ENCODE measurements at places on chromosomes 11 and 22. TPM values are rescaled to one million over a fixed set of nuclear protein-coding genes. Genes with fewer than 3 reads are reported as not detected.

The PLAAT3 gene
- 10.3 TPM for total RNA-seq

The PLA2G6 gene
- 69.5 TPM for total RNA-seq

The MALAT1 gene
- 8,888 TPM for total RNA-seq

The OR8D4 gene
- total RNA-seq, result not detected

The ABTB2 gene
- total RNA-seq, result 1.8 TPM

The MGAT3 gene
- total RNA-seq, result not detected

The YPEL4 gene
- 0.73 TPM for total RNA-seq

The RHOD gene
- 0.87 TPM for total RNA-seq

The CBLIF gene
- total RNA-seq, result not detected

The ILK gene
- 89.2 TPM for total RNA-seq

The OR10D3 gene
- not detected for total RNA-seq

The SCN4B gene
- total RNA-seq, result 0.22 TPM

The CCDC116 gene
- 0.27 TPM for total RNA-seq

- DNase-seq, result peak; percentile 19
- H3K4me1 ChIP-seq, result peaks cover 2% of the 10 kb centered on the region
- H3K4me3 ChIP-seq, result no peak overlapping the region
- H3K36me3 ChIP-seq, result peaks cover 2% of the 10 kb centered on the region
These were observed 998 bp downstream of the BAIAP2L2 start for GRCh38 chr22:38109371-38110001.

DNA sequence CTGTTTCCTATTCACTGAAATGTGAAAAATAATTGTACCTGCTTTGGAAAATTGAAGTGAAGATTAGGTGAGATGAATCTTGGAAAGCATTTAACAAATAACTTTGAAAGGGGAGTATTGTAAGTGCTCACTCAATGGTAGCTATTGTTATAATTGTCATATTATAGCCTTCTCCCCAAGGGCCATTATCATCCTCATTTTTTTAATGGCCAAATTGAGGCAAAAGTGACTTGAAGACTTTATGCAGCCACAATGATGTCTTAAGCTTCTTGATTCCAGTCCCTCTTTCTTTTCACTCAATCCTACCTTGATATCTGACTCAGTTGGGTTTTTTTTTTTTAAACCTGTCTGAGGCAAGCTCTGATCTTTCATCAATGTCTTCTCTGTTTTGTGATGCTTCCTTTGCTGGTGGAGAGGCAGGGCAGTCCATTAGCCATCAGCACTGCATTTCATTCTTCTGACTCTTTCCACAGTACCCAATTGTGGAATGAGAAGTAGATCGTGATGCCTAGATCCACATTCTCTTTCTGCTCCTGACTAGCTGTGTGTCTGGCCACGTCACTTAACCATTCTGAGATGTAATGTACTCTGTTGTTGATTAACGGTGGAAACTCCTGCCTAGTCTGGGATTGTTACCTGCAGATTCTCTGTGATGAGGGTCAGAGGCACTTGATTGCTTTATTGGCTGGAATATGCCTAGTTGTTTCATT is 101.4 kb downstream of the DBX1 start:
- no peak overlapping the region for H3K4me3 ChIP-seq
- H3K4me1 ChIP-seq, result no peaks in the 10 kb centered on the region
- no peaks in the 10 kb centered on the region for H3K36me3 ChIP-seq

- no peaks in the 10 kb centered on the region for H3K4me1 ChIP-seq
- DNase-seq, result no peak
- no peaks in the 10 kb centered on the region for H3K36me3 ChIP-seq
- peaks cover 12% of the 10 kb centered on the region for H3K27me3 ChIP-seq
These were observed 187.4 kb upstream of the NAV2 start for GRCh38 chr11:19525276-19525675.

- H3K36me3 ChIP-seq, result no peaks in the 10 kb centered on the region
- H3K27me3 ChIP-seq, result no peaks in the 10 kb centered on the region
- no peak overlapping the region for H3K27ac ChIP-seq
These were observed 120.1 kb downstream of the ENTHD1 start for GRCh38 chr22:39773503-39773902.

GRCh38 chr11:46736615-46737014 is 17.6 kb downstream of the F2 start:
- no peak for DNase-seq
- no peak overlapping the region for H3K4me3 ChIP-seq
- peaks cover 9% of the 10 kb centered on the region for H3K36me3 ChIP-seq
- H3K27me3 ChIP-seq, result no peaks in the 10 kb centered on the region
- no peaks in the 10 kb centered on the region for H3K4me1 ChIP-seq

GRCh38 chr11:68470304-68470811 is 9.8 kb downstream of the PPP6R3 start:
- H3K27me3 ChIP-seq, result no peaks in the 10 kb centered on the region
- H3K27ac ChIP-seq, result peak overlapping the region; percentile 90
- H3K4me3 ChIP-seq, result no peak overlapping the region

GRCh38 chr11:2128511-2129307 is 10.5 kb downstream of the IGF2 start:
- no peak overlapping the region for H3K27ac ChIP-seq
- H3K4me1 ChIP-seq, result no peaks in the 10 kb centered on the region
- no peak overlapping the region for H3K4me3 ChIP-seq
- no peaks in the 10 kb centered on the region for H3K36me3 ChIP-seq
- peaks cover 33% of the 10 kb centered on the region for H3K27me3 ChIP-seq

GRCh38 chr11:14645015-14645912 is 1.7 kb downstream of the PDE3B start:
- DNase-seq, result peak; percentile 49
- peak overlapping the region; percentile 71 for H3K4me3 ChIP-seq
- H3K4me1 ChIP-seq, result peaks cover 55% of the 10 kb centered on the region
- H3K27ac ChIP-seq, result peak overlapping the region; percentile 89

- no peaks in the 10 kb centered on the region for H3K27me3 ChIP-seq
- no peaks in the 10 kb centered on the region for H3K4me1 ChIP-seq
- peaks cover 77% of the 10 kb centered on the region for H3K36me3 ChIP-seq
- H3K4me3 ChIP-seq, result no peak overlapping the region
- peak; percentile 55 for DNase-seq
These were observed 13.7 kb downstream of the NFRKB start for GRCh38 chr11:129881570-129882170.

GRCh38 chr11:1449490-1450243 is 36.9 kb downstream of the MOB2 start:
- H3K36me3 ChIP-seq, result no peaks in the 10 kb centered on the region
- no peaks in the 10 kb centered on the region for H3K27me3 ChIP-seq
- no peak overlapping the region for H3K27ac ChIP-seq

DNA sequence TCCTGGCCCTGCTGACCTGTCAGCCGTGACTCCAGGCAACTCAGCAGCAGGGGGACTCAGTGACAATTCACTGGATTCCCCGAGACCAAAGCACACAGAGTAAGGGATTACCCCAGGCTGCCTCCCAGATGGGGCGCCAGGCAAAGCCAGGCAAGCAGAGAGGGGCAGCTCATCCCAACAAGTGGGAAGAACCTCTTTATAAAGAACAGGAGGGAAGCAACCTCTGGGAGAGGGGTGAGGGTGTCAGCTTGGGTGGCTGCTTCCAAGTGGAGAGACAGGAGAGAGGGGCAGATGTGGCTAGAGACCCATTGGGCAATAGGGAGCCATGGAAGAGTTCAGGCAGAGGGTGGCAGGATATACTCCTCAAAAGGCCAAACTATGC is 1.2 kb downstream of the SLC22A12 start:
- no peak for DNase-seq
- H3K36me3 ChIP-seq, result no peaks in the 10 kb centered on the region
- H3K4me1 ChIP-seq, result no peaks in the 10 kb centered on the region
- no peak overlapping the region for H3K27ac ChIP-seq

GRCh38 chr11:107427569-107428180 is 29.9 kb downstream of the CWF19L2 start:
- H3K4me1 ChIP-seq, result peaks cover 5% of the 10 kb centered on the region
- no peak overlapping the region for H3K4me3 ChIP-seq
- DNase-seq, result no peak
- H3K36me3 ChIP-seq, result peaks cover 32% of the 10 kb centered on the region
- no peak overlapping the region for H3K27ac ChIP-seq

GRCh38 chr11:70860888-70861287 is 391.5 kb downstream of the SHANK2 start:
- H3K4me1 ChIP-seq, result no peaks in the 10 kb centered on the region
- H3K27ac ChIP-seq, result no peak overlapping the region
- DNase-seq, result no peak
- H3K27me3 ChIP-seq, result peaks cover 6% of the 10 kb centered on the region
- no peaks in the 10 kb centered on the region for H3K36me3 ChIP-seq
- H3K4me3 ChIP-seq, result no peak overlapping the region

DNA sequence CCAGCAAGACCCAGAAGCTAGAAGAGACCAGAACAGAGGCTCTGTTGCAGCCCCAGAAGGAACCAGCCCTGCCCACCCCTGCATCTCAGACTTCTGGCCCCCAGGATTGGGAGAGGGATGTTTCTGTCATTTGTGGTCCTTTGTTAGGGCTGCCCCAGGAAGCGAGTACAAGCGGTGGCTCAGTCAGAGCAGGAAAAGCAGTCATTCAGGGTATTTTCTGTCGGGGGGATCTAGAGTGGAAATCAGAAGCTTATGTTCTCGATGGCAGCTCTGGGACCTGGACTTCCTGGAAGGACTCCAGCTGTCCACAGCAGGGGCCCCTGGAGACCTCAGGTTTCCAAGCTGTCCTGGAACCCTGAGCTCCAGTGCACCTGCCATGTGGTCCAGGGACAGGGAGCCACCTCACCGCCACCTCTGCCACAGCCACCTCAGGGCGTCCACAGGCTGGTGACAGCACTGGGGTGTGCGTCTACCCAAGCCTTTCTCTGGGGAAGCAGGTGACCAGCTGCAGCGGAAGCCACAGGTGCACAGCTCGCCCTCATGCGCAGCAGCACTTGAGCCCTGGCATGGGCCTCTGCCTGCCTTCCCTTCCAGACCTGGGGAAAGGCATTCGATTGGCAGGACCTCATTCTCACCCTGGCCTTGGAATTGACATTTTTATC is 2.6 kb downstream of the KRTAP5-5 start:
- H3K4me1 ChIP-seq, result peaks cover 7% of the 10 kb centered on the region
- DNase-seq, result no peak
- no peaks in the 10 kb centered on the region for H3K36me3 ChIP-seq
- no peak overlapping the region for H3K4me3 ChIP-seq
- peaks cover 29% of the 10 kb centered on the region for H3K27me3 ChIP-seq

DNA sequence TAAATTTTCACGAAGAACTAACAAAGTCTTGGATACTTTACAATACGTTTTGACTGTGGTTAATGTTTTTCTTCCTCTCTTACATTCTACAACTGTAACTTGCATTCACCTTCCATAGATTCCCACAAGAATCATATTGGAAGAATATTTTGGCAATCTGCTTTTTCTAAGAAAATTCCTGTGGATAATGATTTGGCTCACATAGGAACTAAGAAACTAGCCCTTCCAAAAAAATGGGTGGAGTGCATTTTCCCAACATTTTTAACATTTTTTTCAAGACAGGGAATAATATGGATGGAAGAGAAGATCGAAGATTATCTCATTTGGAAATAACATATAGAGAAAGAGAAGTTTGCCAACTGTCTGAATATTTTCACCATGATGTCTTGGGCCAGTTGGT is 256.9 kb upstream of the POU2AF2 start:
- no peak overlapping the region for H3K27ac ChIP-seq
- no peak for DNase-seq
- H3K36me3 ChIP-seq, result no peaks in the 10 kb centered on the region
- no peaks in the 10 kb centered on the region for H3K27me3 ChIP-seq
- H3K4me3 ChIP-seq, result no peak overlapping the region
- no peaks in the 10 kb centered on the region for H3K4me1 ChIP-seq

DNA sequence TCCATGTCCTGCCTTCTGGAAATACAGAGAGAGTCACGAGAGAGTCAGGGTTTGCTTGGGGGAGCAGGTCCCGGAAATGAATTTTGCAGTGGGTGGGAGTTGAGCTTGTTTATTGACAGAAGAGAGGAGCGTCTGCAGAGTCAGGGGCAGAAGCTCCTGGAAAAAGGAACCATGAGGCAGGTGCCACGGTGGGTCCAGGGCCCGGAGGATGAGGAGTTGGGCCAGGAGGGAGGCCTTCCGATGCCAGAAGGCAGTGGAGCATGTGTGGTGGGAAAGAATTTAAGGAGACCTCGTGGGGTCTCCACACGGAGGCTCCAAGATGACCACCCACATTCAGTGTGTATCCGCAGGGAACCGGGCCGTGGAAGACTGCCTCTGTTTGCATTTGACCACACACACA is 461.2 kb downstream of the BRD1 start:
- no peaks in the 10 kb centered on the region for H3K4me1 ChIP-seq
- peaks cover 14% of the 10 kb centered on the region for H3K27me3 ChIP-seq
- H3K36me3 ChIP-seq, result no peaks in the 10 kb centered on the region
- H3K4me3 ChIP-seq, result no peak overlapping the region
- no peak overlapping the region for H3K27ac ChIP-seq

GRCh38 chr11:72217841-72218240 is 1.2 kb downstream of the FOLR2 start:
- no peak overlapping the region for H3K4me3 ChIP-seq
- no peak for DNase-seq
- H3K27me3 ChIP-seq, result peaks cover 13% of the 10 kb centered on the region
- no peaks in the 10 kb centered on the region for H3K36me3 ChIP-seq

DNA sequence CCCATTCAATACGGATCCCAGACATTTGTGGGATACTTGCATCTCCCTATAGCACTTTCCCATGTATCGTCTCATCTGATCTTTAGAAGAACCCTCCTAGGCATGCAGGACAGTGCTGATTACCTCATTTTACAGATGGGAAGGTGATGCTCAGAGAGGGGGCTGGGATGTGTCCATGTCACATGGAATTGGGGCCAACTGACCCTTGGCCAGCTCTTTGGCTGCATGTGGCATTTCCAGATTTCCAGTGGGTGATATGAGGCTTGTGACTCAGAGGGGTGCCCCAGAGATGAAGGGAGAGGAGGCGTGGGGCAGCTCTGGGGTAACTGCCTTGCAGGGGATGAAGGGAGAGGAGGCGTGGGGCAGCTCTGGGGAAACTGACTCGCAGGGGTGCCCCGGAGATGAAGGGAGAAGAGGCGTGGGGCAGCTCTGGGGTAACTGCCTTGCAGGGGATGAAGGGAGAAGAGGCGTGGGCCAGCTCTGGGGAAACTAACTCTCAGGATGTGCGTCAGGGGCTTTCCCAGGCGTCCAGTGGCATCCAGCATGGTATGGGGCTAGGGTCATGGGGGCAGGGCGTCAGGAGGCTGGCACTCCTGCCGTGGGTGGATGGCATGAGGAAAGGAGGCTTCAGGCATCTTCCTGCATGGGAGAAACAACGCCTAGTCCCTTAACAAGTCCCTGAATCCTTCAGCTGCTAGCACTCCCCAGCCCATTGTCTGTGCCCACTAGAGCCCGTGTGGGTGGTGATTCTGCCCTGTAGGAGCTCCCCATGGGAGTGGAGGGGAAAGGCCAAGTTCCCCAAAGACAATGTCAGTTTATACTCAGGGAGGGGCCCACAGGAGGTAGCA is 11.9 kb upstream of the CERK start:
- peak overlapping the region; percentile 46 for H3K4me3 ChIP-seq
- H3K4me1 ChIP-seq, result peaks cover 32% of the 10 kb centered on the region
- peak; percentile 48 for DNase-seq
- H3K36me3 ChIP-seq, result no peaks in the 10 kb centered on the region
- H3K27me3 ChIP-seq, result no peaks in the 10 kb centered on the region

- no peaks in the 10 kb centered on the region for H3K36me3 ChIP-seq
- H3K4me1 ChIP-seq, result peaks cover 15% of the 10 kb centered on the region
- H3K4me3 ChIP-seq, result no peak overlapping the region
- H3K27ac ChIP-seq, result no peak overlapping the region
- DNase-seq, result peak; percentile 1
- H3K27me3 ChIP-seq, result no peaks in the 10 kb centered on the region
These were observed 76.4 kb downstream of the KCNQ1 start for GRCh38 chr11:2521081-2521732.

- no peak for DNase-seq
- peaks cover 14% of the 10 kb centered on the region for H3K4me1 ChIP-seq
- no peak overlapping the region for H3K27ac ChIP-seq
- no peak overlapping the region for H3K4me3 ChIP-seq
These were observed 28.7 kb upstream of the YWHAH start for GRCh38 chr22:31915586-31915985.

- H3K27ac ChIP-seq, result no peak overlapping the region
- H3K36me3 ChIP-seq, result peaks cover 55% of the 10 kb centered on the region
- no peaks in the 10 kb centered on the region for H3K27me3 ChIP-seq
- DNase-seq, result no peak
These were observed 17.7 kb upstream of the ATP5MG start for GRCh38 chr11:118383657-118384056.

All from activated CD4-positive, alpha-beta memory T cell treated with anti-CD3 and anti-CD28 coated beads for 36 hours (primary cell).